ENCODE measurements at places on chromosomes 7 and 10.
A peak's percentile ranks its signal among the peaks of the same experiment; 100 is the strongest.

DNA sequence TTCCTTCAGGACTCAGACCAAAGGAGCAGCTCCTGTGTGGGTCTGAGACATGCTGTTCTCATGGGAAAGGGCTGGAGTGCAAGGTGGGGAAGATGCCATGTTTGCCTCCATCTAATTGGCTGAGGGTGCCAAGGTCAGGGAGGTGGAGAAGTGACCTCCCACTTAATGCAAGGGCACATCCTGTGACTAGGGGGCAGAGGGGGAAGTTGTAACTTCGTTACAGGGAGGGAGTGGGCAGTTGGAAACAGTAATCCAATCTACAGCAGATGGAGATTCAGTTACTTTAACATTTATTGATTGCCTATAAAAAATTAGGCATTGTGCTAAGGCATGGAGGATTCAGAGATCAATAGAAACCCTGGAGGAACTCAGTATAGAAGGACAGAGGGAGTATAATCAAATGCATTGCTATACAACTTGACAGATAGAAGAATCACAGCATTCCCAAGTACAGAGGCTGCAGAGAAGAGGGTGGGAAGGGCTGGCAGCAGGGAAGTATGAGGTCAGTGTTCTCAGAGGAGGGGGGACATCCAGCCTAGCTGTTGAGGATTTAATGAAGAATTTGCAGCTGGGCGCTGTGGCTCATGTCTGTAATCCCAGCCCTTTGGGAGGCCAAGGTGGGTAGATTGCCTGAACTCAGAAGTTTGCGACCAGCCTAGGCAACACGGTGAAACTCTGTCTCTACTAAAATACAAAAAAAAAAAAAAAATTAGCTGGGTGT lies 75.9 kb downstream of the CCNY start:
- DNase-seq = no peak

- peak; percentile 41 for DNase-seq
These were observed 426 bp downstream of the SYPL1 start for GRCh38 chr7:106111655-106112117.

DNA sequence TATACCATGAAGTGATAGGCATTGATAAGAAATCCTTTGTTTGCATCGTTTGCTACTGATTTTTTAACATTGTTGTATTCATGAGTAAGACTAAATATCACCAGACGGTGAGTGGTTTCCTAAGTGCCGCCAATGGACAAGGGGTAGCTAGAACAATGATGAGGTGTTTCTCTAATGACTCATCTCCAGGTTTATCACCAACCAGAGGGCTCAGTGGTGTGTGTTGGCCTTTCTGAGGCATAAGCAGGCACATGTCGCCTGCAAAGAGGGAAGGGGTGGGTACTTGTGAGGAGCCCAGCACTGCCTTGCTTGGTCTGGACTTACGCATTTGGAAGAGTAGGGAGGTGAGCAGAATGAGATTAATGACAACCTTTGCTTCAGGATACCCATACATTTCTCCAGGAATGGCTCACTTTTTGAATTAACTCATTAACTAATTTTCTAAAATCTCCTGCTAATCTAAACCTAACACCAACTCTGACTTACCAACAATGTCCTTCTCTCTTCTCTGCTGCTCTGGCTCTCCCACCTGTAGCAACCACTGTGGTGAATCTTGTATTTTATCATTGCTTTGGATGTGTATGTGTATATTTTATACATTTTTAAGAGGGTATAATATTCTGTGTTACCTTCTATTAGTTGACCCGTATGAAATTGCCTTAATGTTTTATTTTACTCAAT lies 722.6 kb downstream of the GRID1 start:
- DNase-seq = no peak

- no peak for DNase-seq
These were observed 46.1 kb downstream of the SLIT1 start for GRCh38 chr10:97139651-97140048.

GRCh38 chr10:27258838-27259812 lies 18.5 kb upstream of the ACBD5 start:
- DNase-seq = no peak

DNA sequence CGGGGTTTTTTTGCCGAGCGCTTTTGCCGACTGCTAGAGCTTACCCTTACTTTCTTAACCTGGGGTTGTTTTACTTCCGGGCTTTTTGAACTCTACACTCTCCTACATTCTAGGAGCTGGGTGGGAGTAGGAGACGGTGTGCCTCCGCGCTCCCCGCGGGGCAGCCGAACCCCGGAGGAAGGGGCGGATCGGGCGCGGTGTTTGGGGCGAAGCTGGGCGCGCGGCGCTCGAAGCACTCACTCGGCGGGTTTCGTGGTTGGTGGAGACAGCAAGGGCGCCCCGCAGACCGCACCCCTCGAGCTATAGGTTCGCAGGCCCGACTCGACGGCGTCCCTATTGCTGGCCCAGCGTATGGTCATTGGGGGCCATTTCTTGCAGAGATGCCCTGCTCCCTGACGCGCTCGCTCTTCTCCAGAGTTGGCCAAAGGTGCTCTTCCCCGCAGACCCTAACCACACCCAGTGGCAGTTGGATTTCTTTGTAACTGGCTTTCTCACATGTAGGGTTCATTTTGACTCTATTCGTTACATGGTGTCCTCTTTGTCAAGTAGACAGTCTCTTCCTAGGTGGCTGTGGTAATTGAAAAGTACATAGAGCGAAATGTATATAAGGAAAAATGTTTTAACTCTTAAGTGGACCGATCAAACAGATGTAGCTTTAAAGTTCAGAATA lies 364 bp downstream of the ZNF518A start:
- peak; percentile 81 for DNase-seq

GRCh38 chr7:17546189-17546588 lies 247.7 kb downstream of the AHR start:
- no peak for DNase-seq

GRCh38 chr10:78947226-78947625 lies 121.5 kb upstream of the ZMIZ1 start:
- DNase-seq = no peak

GRCh38 chr10:104155591-104155990 lies 33.6 kb downstream of the SFR1 start:
- DNase-seq = no peak

GRCh38 chr10:23439452-23439960 lies 631 bp downstream of the OTUD1 start:
- DNase-seq = peak; percentile 14

GRCh38 chr7:92053312-92053711 lies 81.0 kb downstream of the CYP51A1 start:
- DNase-seq = no peak

GRCh38 chr7:44148961-44149536 lies 7.9 kb upstream of the MYL7 start:
- DNase-seq = no peak

DNA sequence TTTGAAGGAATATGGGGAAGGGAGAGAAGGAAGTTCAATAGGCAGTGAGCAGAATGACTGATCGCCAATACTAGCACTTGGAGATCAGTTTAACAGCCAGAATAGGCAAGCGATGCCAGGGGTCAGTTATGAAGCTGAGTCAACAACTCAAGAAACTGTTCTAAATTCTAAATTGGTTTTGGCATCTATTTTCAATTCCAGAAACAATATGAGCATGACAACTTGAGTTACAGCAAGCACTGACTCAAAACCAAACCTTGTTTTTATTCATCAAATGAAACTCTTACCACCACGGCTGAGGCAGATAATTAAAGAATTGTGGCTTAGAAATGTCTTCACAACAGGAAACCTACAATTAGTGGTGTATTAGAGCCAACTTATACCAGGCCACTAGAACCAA lies 180.5 kb upstream of the ASAH2 start:
- no peak for DNase-seq

GRCh38 chr7:25756601-25757000 lies 395.4 kb upstream of the NFE2L3 start:
- no peak for DNase-seq

DNA sequence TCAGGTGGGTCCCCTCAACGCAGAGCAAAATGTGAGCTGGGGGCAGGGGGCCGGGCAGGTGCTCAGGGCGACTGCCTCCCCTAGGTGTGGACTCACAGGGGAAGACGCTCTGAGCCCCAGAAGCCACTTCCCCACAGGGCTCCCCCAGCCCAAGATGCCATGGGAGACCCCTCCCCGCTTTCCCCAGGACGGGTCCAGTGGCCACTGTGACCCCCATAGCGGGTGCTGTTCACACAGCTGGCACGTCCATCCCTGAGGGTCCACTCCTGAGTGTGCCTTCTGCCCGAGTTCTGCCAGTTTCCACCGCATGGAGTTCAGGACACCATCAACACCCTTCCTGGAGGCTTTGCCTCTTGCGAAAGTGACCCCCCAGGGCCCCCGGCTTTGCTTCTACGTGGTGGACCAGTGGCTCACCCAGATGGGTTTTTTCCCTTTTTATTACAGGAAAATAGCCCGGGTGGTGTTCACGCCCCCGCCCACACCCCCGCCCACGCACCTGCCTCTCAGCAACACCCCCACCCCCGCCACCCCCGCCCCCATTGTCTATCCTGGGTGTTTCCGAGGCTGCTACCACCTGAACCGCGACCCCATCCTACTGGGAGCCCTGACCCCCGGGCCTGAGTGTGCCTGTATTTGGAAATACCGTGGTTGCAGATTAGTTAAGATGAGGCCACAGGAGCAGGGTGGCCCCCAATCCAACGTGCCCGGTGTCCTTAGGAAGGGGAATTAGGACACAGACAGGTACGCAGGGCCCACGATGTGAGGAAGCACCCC lies 32.0 kb downstream of the ADAP1 start:
- no peak for DNase-seq

DNA sequence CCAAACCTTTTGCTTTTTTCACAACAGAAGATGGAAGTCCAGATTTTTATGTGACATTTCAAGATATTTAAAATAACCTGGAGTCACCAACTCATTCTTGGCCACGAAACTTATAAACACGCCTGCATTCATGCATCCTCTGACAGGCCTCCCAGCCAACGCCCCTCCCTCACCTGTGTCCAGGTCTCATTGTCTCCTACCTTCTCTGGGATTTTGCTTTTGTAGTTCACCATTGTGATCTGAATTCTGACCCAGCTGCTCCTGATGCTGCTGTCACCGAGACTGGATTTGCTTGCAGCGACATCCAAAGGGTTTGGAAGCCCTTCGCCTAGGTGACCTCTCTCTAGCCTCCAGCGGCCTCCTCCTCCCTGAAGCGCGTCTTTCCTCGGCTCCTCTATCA lies 10.8 kb downstream of the ZNF467 start:
- no peak for DNase-seq

DNA sequence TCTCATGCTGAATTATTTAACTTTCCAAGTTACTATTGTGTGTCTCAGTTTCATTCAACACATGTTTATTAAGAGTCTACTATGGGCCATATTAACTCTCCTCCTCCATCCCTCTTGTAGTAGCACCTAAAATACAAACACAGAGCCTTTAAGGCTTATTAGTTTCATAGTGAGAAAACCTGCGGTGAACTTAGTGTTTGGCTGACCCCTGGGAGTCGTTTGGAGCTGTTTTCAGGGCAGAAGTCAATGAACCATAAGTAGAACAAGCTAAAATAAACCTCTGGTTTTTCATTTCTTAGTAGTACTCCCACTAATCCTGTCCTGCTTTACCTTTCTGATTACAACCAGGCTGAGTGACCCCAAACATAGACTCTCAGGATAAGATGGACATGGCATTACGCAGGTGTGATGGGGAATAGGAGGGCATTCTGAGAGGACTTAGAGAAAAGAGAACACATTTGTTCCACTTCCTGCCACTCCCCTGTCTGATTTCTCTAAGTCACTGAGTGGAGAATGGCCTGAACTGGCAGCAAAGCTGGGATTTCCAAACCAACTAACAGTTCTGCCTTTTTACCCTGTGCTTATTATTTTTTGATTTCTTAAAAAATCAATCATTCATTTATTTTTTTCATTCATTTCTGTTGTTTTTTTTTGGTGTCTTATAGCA lies 74.5 kb downstream of the LRMDA start:
- no peak for DNase-seq

DNA sequence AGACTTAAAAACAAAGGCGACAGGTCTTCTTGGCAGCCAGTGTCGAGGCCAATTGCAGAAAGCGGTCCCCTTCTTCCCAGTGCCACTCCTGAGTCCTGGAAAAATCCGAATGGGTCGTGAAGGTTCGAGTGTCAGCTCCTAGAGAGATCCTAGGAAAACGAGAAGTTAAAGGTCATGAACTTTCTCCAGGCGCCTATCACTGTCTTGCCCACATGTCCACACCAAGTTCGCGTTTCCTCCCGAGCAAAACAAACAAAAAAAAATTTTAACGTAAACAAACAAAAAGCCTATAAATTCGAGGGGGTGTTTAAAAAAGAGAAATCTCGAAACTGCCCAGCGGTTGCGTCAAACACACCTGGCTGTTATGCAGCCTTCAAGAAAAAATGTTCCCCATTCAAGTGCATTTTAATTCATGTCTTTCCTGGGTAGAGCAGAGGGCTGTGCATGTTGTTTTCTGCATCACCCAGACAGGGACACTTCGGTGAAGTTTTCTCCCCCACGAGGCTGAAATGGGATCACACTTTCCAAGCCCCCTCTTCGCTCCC lies 1.5 kb downstream of the ARHGAP21 start:
- no peak for DNase-seq

GRCh38 chr7:52670608-52671225 lies 364.7 kb upstream of the POM121L12 start:
- DNase-seq = no peak

GRCh38 chr10:122321960-122322359 lies 50.9 kb downstream of the BTBD16 start:
- DNase-seq = no peak

DNA sequence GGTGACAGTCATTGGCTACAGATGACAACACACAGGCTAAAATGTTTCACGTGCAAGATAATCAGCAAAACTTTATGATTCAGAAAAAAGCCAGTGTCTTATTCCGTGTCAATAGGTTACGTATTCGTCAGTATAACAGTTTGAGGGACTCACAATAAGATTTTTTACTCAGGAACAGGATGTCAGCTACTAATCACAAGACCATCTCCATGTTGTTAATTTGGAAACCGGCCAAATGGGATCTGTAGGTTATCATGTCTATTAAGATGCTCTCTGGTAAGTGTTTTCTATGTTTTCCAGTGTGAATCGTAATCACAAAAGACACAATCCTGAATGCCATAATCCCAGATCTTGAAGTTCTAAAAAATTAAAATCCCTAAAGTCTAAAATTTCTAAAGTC lies 197.3 kb downstream of the ETV1 start:
- DNase-seq = no peak

DNA sequence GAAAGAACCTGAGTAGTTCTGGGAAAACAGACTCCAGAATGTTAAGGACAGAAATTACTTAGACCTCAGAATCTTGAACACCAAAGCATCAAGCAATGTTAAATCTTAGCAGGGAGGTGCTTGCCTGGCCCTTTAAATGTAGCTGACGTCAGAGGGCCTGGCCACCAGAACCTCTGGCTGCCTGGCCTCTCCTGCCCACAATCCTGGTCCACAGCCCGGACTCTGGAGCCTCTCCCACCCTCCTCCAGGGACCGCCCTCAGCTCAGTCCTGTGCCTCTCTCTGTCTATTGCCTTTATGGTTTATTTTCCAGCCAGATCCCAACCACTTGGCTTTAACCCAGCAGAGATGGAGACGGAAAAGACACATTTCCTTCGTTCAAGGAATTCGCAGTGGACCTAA lies 42.2 kb upstream of the EGR2 start:
- no peak for DNase-seq

DNA sequence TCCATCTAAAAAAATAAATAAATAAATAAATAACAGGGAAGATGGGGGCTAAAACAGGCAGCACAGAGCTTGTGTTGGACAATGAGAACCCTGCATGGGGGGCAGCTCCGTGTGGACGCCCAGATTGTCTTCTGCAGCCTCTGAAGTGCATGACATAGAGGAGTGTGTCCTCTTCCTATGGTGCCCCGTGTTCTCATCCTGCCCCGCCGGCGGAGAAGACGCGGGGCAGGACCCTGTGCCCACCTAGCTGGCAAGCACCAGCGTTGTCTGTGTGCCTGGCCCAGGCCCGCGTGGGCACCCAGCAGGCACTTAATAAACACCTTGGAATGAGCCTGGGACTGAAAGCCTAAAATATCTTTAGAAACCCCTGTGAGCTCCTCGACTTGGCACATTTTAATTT lies 88.7 kb upstream of the DNAAF5 start:
- DNase-seq = no peak
